ENCODE measurements at places on chromosomes 1 and 21.
A peak's percentile ranks its signal among the peaks of the same experiment; 100 is the strongest.

DNA sequence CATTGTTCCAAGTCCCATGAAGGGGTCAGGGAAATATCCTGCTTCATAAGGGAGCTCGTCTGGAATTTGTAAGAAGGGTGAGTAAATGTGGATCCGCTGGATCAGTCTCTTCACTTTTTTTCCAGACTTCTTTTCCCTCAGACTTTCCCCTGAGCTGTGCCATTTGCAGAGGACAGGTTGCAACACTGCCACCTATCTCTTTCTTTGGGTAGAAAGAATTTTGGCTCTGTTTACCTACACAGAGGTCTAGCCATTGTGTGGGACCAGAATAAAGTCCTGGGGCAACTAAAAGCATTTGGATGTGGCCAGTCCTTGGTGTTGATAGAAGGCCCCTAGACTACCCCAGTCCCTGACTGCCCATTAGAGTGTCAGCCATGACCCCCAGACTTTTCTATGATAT, 1146.7 kb upstream of the PRMT6 start:
- DNase-seq = no peak

DNA sequence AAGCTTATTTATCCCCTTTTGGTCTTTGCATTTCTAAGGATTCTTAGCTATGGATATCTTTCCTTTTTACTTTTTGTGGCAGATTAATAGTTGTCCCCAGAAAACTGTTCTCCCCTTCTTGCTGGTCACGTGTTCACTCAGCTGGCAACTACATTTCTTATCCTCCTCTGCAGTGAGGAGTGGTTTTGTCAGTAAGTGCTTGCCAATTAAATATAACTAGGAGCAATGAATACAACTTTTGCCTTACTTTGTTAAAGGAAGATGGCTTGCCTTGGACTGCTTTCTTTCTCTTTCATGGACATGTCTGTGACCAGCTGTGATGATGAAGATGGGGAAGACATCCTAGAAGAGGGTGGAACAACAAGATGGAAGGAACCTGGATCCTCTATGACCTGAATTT, 15.6 kb upstream of the ALG14 start:
- DNase-seq = no peak

- no peak for DNase-seq
These were observed 101.1 kb downstream of the TMEM200B start for GRCh38 chr1:29022620-29023019.

DNA sequence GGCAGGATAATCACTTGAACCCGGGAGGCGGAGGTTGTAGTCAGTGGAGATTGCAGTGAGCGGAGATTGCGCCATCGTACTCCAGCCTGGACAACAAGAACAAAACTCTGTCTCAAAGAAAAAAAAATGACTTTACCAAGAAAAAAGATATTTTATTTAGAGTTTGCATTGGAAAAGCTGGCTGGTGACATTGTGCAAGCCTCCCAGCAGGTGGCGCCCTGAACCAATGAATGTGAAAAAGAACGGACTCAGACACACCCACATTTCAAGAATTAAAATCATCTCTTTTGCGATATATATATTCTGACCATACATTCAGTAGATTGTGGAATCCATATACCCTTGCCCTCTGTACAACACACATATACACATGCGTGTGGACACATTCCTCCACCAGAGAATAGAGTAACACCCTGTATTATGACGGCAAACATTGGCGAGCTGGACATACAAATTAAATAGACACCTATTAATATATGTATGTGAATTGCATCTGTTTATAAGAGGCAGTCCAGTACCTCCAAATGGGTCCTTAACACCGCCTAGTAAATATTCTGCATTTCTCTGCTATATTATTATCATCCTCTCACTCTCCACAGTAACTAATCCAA, 39.0 kb upstream of the CADM3 start:
- peak; percentile 75 for DNase-seq

GRCh38 chr1:175520186-175520585, 223.2 kb downstream of the TNR start:
- no peak for DNase-seq

GRCh38 chr21:14306126-14306907, 76.6 kb downstream of the HSPA13 start:
- peak; percentile 12 for DNase-seq

DNA sequence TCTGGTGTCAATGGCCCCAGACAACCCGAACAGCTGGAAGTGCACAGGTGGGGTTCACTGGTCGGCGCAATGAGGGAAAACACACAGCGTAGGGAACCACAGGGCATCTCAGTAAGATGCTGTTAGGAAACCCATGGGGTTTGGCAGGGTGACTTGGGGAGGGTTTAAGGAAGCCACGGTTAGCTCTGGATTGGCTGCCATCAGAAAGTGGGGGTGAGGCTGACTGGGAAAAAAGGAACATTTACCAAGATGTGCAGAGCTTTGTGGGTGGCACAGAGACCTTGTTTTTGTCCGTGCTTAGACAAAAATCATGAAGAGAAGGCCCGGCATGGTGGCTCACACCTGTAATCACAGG, 11.0 kb downstream of the ALDH4A1 start:
- DNase-seq = no peak

Data from myocyte (in vitro differentiated cells).